NCI-H345 (cell line): ENCODE measurements at places on chromosomes 13 and 19.

- no peak for DNase-seq
These were observed 8.0 kb downstream of the RXFP2 start for GRCh38 chr13:31747291-31747690.

GRCh38 chr13:26698392-26699196, 62.0 kb downstream of the GPR12 start:
- peak; percentile 75 for DNase-seq

DNA sequence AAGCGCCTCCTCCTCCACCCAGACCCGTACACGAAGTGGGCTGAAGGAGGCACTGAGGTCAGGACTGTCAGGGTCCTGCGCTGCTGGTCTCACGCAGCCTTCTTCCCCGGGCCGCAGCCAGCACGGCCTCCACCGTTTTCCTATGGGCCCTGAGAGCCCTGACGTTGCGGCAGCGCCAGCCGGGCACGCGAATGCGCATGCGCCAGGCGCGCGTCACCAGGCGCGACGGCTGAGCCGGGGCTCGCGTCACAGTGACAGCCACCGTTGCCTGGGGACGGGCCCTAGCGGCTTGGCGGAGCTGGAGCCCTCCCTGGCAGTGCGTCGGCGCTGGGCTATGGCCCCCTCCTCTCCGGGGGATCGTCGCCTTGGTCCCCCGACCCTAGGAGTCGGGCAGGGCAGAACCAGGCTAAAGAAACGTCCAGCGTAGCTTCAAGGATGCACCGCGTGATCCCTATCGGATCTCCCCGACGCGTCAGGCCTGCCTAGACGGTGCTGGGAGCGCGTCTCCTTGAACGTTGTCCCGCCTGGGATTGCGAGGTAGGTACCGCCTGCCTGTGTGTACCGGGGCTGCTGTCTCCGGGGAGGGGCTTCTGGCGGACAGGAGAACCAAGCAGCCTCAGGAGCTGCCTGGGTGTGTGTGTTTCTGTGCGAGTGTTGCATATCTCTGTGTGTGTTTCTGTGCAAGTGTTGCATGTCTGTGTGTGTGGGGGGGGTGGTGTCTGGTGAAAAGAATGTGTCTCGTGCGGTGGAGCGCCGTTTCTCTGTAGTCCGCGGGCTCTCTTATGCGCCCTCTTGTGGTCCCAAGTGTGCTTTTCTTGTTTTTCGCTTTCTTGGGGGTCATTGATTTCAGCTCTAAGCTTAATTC, 43.2 kb downstream of the ZNF571 start:
- no peak for DNase-seq

DNA sequence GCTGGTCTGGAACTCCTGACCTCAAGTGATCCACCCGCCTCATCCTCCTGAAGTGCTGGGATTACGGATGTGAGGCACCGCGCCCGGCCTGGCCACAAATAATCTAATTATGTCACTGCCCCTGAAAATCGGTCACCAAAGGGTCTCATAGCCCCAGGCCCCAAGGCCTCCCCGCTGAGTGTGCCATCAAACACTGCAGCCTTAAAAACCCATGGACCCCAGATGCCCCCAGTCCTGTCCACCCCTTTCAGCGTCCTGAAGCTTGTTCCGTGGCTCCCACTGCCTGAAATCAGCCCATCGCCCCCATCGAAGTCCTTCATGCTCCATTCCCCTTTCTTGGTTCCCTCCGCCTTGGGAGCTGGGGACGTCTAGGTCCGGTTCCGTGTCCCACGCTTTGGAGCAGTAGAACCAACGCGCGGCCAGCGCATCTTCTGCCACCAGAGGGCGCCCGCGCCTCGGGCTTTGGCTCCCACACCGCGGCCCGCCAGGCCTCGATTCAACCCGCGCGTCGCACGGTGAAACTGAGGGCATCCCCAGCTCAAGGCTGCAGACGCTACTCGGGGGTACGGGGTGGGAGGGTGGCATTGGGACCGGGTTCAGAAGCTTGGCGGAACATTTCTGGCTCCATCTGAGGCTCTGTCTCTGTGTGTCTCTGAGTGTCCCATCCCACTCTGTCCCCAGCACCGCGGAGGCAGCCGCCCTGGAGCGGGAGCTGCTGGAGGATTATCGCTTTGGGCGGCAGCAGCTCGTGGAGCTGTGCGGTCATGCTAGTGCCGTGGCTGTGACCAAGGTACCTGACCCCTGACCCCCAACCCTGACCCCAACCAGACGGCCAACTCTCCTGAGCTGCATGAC, 3.5 kb downstream of the YJEFN3 start:
- DNase-seq, result peak; percentile 53

DNA sequence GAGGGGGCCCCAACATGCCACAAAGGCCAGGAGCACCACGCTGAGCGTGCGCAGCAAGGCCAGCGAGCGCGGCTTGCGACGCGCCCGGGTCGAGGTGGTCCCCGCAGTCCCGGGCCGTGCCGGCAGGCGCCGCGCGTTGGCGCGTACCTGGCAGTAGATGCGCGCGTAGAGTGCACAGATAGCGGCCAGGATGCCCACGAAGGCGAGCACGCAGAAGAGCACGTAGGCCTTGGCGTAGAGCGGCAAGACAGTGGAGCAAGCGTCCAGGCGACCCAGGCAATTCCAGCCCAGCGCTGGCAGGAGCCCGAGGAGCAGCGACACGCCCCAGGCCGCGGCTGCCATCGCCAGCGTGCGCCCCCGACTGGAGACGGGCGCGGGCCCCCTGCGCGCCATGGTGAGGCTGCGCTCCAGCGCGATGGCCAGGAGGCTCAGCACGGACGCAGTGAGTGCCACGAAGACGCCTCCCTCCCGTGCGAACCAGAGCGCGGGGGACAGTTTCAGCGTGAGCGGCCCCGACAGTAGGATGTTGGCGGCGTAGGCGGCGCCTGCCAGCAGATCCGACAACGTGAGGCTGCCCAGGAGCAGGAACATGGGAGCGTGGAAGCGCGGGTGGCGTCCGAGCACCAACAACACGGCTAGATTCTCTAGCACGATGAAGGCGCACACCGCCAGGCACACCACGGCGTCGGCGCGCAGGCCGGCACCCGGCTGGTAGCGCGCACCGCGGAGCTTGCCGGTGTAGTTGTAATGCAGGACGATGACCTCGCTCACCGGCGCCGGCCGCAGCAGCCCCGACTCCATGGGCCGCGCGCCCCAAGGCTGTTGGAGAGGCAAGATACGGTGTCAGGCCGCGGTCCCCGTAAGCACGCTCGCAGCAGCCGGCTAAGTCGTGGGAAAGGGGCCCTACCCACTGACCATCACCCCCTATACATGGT, 2.8 kb downstream of the S1PR5 start:
- DNase-seq, result no peak

DNA sequence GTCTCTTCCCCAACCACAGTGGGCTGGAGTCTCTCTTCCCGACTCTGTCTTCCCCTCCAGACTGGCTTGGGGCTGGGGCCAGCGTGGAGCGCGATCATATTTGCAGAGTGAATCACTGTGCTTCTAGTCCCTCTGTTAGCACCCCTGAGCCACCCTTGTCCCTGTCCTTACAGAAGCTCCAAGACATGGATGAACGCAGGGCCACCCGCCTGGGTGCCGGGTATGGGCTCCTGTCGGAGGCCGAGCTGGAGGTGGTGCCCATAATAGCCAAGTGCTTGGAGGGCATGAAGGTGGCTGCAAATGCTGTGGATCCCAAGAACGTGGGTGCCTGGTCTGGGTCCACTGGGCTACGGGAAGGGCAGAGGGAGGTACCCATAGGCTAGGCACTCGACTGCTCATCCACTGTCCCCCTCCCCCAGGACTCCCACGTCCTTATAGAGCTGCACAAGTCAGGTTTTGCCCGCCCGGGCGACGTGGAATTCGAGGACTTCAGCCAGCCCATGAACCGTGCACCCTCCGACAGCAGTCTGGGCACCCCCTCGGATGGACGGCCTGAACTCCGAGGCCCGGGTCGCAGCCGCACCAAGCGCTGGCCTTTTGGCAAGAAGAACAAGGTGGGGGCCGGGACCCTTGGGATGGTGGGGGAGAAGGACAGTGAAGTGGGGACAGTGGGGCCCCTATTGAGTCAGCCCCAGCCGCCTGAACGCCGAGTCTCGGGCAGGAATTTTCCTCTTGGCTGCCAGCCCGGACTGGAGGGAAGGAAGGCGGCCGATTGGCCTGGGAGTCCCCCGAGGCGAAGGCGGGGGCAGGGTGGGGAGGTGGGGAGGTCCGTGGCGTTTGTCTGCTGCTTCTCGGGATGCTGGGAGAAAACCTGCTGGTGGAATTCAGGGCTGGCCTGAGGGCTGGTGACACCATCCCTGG, 5.2 kb downstream of the TRIP10 start:
- DNase-seq, result peak; percentile 58

- DNase-seq, result no peak
These were observed 11.7 kb downstream of the PLIN4 start for GRCh38 chr19:4506449-4507149.

- no peak for DNase-seq
These were observed 15.3 kb downstream of the KHSRP start for GRCh38 chr19:6409346-6409745.

DNA sequence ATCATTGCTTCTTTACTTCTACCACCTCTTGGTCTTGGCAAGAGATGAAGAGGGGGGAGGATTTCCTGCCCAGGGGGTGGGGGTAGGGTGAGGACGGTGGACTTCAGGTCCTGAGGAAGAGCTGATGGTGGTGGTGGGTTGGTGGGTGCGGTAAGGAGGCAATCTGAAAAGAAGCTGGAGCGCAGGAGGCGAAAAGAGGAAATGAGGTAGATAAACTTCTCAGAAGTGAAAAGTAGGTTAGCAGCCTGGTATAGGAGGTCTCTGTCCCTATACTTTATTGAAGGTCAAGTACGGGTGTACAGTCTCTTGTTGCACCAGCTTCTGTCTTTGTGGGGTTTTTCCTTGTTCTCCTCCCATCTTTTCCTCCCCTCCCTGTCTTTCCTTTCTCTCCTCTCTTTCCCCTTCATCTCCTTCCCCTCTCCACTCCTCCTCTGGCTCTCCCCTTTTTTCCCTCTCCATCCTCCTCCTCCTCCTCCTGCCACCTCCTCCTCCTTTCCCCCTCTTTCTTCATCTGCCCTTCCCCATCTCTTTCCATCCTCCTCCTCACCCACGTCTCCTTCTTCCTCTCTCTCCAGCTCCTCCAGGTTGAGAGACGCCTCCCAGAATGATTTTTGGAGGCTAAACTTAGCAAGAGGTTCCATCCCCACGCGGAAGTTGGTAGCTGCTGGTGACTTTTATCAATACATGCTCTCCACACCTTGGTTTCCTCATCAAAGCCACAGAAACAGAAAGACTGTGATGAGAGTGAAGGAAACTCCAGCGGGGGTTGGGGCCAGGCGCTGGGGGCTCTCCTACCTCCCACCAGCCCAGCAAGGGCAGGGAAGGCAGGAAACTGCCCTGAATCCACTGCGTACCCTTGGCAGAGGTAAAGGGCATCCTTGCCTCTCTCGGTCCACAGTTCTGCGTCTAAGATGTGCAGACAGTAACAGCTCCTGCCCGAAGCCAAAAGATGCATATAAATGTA, 15.3 kb downstream of the TNFSF14 start:
- no peak for DNase-seq

- peak; percentile 42 for DNase-seq
These were observed 9.2 kb downstream of the RANBP3 start for GRCh38 chr19:5968431-5969373.

DNA sequence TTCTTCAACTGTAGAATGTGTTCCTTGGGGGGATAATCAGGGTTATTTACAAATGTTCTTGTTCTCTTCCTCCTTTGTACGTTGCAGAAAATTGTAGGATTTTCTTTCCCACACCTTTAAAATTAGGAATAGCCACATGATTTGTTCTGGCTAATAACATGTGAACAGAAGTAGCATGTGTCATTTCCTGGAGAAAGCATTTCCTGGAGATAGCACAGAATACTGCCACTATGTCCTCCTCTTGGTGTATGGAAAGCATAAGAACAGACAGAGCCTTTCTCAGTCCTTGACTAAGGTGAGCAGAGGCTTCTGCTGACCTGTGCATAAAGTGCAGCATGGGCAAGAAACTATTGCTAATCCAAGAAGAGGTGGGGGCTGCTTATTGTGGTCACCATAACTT, 101.8 kb downstream of the FAM216B start:
- DNase-seq, result no peak

- DNase-seq, result peak; percentile 35
These were observed 117.5 kb downstream of the CCNA1 start for GRCh38 chr13:36549755-36550154.

GRCh38 chr13:100280681-100281080, 191.8 kb downstream of the PCCA start:
- DNase-seq, result no peak

DNA sequence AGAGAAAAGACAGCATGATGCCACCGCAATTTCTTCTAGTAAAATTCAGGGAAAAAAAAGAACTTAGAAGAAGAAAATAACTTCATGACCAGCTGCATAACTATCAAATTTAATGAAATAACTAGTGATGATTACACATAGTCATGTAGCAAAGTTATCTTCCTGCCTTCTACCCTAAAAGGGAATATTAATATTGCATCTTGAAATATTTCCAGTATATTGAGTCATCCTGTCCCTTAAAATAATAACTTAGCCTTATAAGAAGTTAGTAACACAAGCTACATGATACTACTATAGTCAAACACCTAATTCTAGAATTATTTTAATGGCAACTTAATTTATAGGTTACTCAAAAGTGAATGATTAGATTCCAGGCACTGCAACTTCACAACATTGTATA, 289.2 kb downstream of the KLF12 start:
- DNase-seq, result no peak

DNA sequence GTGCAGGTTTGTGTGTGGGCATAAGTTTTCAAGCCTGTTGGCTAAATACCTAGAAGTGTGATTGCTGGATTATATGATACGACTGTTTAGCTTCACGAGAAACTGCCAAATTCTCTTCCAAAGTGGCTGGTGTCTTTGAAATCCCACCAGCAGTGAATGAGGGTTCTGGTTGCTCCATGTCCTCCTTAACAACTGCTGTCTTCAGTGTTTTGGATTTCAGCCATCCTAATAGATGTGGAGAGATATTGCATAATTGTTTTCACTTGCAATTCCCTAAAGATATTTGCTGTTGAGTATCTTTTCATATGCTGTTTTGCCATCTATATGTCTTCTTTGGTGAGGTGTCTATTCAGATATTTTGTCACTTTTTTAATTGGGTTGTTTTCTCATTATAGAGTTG, 390.5 kb downstream of the ZNF536 start:
- DNase-seq, result no peak

DNA sequence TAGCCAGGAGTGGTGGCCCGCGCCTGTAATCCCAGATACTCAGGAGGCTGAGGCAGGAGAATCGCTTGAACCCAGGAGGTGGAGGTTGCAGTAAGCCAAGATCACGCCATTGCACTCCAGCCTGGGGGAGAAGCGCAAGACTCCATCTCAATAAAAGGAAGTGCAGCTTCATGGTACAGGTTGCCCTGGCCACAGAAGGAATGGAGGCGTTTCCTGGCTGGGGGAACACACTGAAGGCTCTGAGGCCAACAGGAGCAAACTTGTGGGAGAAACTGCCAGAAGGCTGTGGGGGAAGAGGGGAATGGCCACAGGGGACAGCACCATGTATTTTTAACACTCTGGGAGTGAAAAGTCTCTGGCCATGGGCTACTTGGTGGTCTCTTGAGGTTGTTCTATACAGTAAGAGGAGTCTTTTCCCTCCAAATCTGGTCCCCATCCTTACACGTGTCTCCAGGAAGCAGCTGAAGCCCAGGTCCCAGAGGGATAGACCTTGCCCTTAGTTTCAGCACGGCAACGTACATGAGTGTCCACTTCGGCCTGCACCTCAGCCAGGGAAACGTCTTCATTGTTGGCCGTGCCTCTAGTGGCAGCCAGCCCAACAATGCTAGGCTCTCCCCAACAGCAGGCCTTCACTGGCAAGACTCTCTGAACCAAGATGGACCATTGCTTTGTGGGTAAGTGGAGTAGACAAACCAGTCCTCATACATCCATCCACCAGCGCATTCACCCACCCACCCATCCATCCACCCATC, 7.4 kb downstream of the MICOS13 start:
- DNase-seq, result no peak
